NCI-H2081 treated with DMSO at 0.1 percent for 48 hours (cell line): ENCODE measurements at places on chromosomes 3 and 15.

DNA sequence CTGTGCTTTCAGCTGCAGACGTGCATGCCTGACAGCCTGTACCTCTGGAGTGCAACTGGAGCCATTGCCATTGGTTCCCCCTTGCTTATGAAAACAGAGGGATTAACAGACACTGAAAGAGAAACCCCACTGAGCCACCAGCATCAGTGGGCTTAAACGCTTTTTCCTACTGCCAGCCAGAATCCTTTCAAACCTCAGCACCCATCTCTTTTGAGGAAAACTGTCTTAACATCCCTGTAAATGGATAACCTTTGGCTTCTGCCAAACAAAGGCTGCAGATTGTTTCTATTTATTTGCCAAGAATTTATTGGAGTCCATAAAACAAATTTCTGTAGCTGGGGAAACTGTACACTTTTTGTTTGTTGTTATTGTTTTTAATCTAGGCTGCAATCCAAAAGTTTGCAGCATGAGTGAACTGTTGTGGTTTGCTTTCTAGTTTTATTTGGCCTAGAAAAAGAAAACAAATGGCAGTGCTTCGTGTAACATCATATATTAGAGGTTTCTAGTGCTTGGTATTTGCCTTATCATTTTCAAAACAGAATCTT lies 369.2 kb upstream of the IL12A start:
- no peak for DNase-seq

GRCh38 chr15:76208084-76208785 lies 103.0 kb downstream of the ETFA start:
- no peak for DNase-seq

DNA sequence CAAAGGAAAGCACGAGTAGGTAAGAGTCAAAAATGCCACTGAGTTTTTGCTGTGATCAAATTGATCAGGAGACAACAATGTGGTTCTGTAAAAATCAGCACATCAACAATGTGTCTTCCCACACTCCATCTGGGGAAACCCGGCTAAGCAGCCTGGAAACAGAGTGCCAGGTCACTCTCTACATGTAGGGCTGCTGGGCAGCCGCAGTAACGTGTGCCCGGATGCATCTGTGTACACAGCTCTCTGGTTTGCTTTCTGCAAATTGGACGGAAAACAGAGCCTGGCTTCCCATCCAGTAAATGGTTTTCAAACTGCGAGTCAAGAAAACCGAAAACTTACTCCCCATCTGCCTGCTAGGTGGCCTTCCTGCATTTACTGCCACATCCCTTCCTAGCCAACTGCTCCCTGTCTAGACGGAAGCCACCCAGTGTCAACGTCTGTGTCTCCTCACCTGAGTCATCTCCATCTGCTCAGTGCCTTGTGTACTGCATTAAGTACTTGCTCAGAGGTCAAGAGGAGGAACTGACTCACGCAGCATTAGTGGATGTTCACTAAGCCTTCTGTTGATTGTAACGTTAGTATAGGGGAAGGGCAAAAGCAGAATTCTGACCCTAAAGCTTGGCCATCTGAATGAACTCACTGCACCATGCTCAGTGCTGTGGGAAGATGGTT lies 124.1 kb downstream of the TJP1 start:
- DNase-seq: no peak

DNA sequence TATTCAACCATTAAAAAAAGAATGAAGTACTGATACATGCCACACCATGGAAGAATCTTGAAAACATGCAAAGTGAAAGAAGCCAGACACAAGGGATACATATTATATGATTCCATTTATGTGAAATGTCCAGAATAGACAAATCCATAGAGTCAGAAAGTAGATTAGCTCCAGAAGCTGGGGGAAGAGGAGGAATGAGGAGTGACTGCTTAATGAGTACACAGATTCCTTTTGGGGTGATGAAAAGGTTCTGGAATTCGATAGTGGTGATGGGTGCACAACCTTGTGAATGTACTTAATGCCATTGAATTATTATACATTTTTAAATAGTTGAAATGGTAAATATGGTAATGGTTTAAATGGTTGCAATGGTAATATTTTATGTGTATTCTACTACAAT lies 90.6 kb upstream of the SPATA12 start:
- no peak for DNase-seq

GRCh38 chr3:183306798-183307671 lies 54.0 kb downstream of the B3GNT5 start:
- DNase-seq: no peak

- no peak for DNase-seq
Measured at GRCh38 chr15:98649472-98650416, 1.4 kb downstream of the IGF1R start.

DNA sequence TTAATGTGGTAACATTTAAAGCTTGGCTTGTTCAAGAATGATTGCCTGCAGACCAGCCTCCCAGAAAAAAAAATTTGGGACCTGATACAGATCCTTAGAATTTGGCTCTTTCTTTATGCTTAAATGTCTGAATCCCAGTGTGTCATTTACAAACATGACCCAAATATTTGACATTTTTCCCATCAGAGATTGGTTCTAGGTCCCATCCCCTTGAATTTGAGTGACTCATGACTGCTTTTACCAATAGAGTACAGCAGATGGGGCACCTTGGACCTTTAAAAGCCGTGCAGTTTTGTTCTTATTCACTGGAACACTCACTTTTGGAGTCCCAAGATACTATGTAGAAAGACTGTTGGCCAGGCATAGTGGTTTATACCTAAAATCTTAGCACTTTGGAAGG lies 231.6 kb downstream of the ZIC1 start:
- DNase-seq: no peak

- DNase-seq: no peak
Measured at GRCh38 chr3:59103552-59103951, 53.7 kb upstream of the CFAP20DC start.

DNA sequence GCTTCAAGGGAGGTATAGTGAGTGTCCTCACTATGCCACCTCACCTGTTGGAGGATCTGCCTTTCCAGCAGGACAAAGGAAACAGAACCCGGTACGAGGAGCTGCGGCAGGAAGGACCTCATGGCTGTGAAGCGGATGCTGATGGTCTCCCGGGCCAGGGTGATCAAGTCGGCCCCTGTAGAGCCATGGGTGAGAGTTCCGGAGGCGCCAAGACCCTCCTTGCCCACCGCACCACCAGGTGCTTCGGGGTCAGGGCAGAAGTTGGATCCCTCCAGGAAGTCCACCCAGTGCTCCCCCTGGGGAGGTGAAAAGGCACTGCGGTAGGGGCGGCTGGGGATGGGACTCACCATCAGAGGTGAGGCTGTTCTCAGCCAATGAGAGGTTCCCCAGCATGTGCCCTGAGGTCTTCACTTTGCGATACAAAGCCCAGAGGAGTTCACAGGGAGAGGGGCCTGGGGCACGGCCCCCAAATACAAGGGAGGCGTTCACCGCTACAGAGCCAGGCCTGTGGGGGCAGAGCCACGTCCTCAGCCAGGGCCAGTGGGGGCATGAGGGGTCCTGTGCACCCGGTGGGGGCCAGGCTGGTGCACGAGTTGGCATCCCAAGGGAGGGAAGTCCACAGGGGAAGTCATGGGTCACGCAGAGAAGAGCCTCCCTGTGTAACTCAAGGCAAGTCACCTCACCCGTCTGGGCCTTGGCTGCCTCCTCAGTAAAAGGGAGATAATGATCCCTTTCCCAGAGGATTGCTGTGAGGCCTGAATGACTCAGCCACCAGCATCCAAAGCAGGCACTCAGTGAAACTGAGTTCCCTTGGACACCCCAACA lies 27.7 kb downstream of the C15orf39 start:
- DNase-seq: no peak

DNA sequence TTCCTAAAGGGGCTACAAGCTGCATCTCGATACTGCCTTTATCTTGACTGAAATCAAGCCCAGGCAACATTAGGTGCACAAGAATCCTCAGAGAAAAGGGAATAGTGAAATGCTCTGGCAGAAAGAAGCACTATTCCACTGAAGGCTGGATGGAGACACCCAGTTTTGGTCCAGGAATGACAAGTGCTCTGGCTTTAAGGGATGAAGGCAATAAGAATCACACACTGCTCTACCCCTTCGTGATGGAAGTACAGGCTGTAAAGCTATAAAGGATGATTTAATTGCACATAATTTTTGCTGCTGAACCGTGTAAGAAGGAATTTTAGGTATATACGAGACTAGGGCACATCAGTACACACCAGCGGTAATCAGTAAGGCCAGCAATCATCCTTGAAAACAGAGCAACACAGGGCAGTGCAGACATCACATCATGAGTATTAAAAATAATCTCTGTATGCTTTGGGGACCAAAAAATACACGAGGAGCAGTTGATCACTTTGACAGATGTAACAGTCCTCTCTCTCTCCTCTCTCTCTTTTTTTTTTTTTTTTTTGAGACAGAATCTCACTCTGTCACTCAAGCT lies 414.6 kb upstream of the TBL1XR1 start:
- DNase-seq: no peak

GRCh38 chr3:183473969-183474368 lies 45.5 kb upstream of the MCF2L2 start:
- no peak for DNase-seq

DNA sequence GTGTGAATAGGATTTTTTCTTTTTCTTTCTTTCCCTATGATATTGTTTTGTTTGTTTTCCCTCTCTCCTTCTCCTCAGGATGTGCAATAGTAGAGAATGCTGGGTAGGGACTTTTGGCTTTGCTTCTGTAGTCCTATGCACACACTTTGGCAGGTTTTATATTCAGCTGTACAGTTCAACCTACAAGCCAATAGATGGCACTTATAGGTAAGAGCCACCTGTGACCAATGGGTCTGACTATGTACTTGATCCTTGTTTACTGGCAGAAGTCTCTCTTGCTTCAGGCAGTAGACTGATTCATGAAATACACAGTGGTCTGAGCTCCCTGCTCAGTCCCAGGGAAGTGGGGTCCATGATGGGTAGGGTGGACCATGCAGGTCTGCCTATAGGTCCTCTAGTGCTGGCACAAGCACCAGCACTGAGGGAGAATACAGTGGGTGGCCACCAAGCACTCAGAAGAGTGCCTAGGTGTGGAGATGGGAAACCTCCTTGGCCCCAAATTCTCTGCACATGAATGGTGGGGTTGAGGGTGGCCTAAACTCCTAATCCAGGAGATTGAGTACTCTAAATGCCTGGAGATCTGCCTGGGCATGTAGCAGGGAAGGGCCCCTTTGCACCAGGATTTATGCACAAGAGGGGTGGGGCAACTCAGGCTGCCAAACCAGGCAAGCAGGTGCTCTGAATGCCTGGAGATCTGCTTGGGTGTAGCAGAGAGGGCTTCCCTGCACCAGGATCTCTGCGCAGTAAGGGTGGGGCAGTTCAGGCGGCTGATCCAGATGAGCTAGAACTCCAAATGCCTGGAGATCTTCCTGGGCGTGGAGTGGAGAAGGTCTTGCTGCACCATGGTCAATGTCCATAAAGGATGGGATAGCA lies 176.1 kb downstream of the DOCK3 start:
- DNase-seq: no peak
